ENCODE measurements at places on chromosomes 1 and 21.

DNA sequence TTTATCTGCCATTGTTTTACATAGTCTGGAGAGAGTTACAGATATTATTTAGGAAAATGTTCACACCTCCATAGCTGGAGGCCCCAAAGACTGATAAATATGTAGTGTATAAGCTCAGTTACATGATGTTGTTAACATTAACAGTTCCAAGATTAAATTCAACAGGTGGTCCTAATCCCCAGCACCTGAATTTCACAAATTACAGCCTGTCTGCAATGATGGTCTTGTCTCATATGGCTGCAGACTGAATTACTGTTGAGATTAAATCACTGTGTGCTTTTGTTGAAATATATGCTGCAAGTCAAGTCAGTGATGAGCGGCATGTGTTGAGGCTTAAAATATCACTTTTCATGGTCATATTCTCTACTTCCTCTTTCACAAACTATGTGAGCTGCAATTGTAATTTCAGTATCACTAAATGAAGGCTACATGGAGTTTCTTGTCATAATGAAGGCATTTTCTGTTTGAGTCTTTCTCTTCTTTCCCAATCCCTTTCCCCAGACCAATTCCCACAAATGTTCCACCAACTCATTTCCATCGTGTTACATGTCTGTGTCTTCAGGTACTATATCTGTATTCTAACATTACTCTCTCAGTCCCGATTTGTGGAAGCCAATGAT lies 4.2 kb downstream of the ST6GALNAC5 start:
- no peak for DNase-seq

- DNase-seq = no peak
Observed at GRCh38 chr1:211738691-211739301, 63.4 kb upstream of the NEK2 start.

GRCh38 chr1:32828341-32828740 lies 10.9 kb downstream of the S100PBP start:
- no peak for DNase-seq

DNA sequence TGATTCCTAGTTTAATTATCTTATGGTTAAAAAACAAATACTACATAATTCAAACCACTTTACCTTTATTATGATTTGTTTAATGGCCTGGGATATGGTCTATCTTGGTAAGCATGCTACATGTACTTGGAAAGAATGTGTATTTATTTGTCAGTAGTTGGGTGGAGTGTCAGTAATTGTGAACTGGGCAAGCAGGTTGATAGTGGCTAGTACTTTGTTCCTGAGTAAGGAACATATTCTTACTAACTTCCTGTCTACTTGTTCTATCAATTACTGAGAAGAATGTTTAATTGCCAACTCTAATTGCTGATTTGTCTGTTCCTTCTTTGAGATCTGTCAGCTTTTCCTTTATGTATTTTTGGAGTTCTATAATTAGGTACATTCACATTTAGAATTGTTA lies 49.2 kb upstream of the ABCG1 start:
- DNase-seq = no peak

- DNase-seq = no peak
Observed at GRCh38 chr1:103125219-103125618, 16.9 kb upstream of the COL11A1 start.

DNA sequence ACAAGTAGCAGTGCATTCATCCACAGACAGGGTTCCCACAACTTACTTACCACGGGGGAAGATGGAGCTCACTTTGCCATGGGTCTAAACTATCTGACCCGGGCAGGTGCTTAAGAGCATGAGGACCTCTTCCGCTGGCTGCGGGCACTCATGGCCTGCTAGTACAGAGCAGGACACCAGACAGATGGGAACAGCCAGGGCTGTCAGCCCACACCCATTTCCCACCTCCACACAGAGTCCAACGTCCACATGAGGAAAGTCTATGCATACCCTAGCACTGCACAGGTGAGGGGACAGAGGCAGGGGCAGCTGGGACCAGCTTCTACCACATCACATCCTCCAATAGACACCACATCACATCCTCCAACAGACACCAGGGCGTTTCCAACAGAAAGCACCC lies 35.8 kb upstream of the PRDM15 start:
- DNase-seq = no peak

- DNase-seq = no peak
Observed at GRCh38 chr1:206808615-206809014, 36.3 kb upstream of the IL10 start.
